ENCODE measurements at places on chromosomes 13 and 19.

GRCh38 chr19:42032431-42032830, 37.6 kb downstream of the GRIK5 start:
- DNase-seq = no peak

GRCh38 chr13:38900188-38900587, 90.4 kb downstream of the STOML3 start:
- no peak for DNase-seq

GRCh38 chr19:28456708-28457320, 756.1 kb downstream of the UQCRFS1 start:
- no peak for DNase-seq

- DNase-seq = no peak
Observed at GRCh38 chr13:99827011-99827772, 144.4 kb downstream of the ZIC5 start.

- DNase-seq = no peak
Observed at GRCh38 chr19:43471091-43471490, 5.7 kb upstream of the LYPD3 start.

DNA sequence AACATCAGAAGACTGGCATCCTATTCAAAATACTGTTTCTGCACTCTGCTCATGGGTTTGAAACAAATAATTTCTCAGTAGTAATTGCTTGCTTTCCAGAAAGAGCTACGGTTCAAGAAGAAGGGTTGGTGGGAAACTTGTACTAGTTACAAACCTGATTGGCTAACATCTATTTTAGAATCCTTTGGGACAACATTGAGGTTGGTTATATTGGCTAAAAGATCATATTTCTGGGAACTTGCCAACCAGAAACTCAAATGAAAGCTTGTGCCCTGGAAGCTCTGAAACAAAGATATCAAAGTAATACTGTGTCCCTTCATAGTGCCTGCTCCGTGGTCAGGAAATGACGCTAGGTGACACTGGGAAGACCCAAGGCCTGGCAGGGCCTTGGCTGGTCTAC, 141.7 kb downstream of the LACC1 start:
- no peak for DNase-seq

DNA sequence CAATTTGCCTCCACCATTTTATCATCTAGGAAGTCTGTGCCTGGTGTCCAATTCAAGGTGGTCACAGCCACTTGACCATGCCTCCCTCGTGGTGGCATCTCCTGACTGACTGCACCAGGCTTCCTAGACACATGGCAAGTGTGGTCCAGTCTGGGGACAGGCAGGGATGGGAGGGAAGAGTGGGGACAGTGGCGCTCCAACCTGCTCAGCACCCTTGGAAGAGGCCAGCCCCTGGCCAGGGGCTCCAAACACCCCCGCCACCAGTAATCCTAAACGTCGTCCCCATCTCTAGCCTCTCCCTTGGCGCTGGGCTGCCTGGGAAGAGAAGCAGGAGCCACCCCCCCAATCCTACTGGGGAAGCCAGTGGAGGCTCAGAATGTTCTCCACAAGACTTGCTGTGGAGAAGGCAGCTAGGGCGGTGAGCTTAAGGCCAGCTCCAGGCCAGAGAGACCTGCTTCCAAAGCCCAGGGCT, 2.7 kb downstream of the RPL36 start:
- no peak for DNase-seq

- DNase-seq = peak; percentile 51
Observed at GRCh38 chr13:50006426-50007135, 8.7 kb upstream of the KCNRG start.

DNA sequence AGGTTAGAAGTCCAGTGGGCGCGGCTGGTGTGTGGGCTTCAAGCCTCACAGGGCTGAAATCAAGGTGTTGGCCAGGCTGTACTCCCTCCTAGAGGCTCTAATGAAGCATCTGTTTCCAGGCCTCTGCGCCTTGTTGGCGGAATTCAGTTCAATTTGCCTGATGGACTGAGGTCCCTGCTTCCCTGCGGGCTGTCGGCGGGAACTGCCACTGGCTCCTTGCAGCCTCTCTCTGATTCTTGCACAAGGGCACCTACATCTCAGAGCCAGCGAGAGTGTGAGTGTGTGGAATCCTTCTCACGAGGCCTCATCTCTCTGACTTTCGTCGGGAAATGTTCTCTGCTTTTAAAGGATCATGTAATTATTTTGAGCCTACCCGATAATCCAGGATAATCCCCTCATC, 128.6 kb downstream of the DLEU7 start:
- DNase-seq = no peak

GRCh38 chr13:60137911-60138560, 25.7 kb downstream of the DIAPH3 start:
- DNase-seq = no peak

DNA sequence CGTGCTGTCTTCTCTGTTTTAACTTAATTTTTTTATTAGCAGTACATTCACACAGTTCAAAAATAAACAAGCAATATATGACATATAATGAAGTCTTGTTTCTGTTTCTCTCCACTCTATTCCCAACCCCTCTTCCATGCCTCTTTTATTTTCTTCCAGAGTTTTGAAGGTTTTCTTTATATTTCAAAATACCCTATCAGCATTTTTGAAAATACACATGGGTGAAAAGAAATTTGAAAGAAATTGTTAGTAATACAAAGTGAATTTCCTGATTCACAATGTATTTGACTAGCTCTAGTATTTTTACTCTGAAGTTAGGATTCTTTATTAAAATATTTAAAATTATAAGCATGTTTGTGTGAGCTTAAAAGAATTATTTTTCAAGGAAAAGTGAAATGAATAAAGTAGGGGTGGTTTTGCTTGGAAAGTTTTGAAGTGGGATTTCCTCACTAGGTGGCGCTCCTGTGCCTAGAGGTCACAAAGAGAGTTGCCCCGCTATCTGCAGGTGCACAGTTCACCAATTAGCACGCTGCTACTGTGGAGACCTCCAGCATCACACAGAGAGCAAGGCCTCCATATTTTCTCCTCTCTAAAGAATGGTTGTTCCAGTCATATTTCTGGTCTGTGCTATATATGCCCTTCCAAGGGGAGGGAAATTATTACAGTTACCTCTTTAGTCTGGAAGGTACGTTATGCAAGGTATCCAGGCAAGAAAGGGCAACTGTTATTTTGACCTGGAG, 37.6 kb downstream of the SOX21 start:
- peak; percentile 52 for DNase-seq

- no peak for DNase-seq
Observed at GRCh38 chr13:25280396-25280795, 6.9 kb downstream of the MTMR6 start.

- no peak for DNase-seq
Observed at GRCh38 chr19:35715981-35716800, 1.6 kb upstream of the KMT2B start.

DNA sequence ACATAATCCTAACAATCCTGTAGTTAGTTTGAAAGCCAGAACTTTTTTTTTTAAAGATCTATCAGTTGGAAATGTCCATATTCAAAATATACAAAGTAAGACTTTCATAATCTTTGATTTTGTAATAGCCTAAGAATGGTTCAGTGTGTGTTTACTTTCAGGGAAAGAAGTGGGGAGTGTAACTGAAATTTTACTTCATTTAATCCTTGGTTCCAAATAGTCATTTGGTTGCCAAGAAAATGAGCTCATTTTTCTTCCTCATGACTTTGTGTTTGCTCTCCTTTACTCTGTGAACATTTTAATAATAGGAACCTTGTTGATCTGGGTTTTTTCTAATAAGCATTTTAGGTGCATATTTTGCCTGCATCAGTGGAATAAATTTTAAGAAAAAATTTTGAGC, 278.8 kb downstream of the SLITRK6 start:
- peak; percentile 45 for DNase-seq

DNA sequence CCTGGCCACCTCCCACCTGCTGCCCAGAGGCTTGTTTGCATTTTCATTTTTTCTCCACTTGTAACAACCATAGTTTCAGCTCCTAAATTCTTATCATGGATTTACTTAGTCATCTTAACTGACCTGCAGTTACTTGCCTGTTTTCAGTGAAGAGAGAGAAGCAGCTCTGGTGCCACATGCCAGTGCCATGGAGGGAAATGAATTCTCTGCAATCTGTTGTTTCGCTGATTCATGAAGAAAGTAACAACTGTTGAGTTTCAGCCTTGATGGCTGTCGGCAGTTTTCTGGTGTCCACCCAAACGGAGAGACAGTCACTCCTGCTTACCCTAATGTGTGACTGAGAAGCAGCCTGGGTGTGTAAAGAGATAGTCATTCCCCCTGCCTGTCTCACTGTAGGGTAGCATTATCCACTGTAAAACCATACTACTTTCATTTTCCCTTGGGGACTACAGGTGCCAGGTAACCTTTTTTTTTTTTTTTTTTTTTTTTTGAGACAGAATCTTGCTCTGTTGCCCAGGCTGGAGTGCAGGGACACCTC, 116.1 kb downstream of the DNAJC3 start:
- no peak for DNase-seq

GRCh38 chr19:43430976-43431375, 16.3 kb downstream of the TEX101 start:
- DNase-seq = no peak

DNA sequence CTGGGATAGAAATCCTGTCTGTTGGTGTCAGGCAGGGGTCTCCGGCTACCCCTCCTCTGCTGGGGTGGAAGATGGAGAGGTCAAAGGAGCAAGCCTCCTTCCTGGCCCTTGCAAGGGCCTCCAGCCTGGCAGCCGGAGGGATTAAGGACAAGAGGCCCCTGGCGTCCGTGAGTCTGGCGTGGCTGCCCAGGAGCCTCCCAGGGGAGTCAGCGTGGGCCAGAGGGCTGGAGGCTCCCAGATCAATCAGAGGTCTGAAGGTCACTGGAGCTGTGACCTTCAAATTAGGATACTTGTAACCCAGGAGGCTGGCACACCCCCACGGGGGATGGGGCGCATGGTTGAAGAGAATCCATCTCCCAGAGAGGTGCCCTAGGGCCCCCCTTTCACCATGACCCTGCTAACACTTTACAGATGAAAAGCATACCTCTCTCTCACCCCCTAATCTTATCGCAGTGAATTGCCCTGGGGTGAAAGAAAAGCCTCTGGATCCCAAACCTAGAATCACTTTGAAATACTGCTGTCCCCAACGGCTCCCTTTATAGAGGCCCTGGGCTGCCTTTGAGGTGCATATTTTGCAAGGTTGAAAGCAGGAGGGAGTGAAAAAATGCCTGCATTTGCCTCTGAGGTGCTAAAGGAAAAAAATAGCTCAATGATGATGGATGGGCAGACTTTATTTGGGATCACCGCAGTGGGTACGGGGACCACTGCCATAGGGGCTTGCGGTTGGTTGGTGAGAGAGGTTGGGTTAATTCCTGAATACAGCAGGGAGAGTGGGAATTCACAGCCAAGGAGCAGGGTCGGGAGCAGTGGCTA, 44.9 kb upstream of the PEG3 start:
- no peak for DNase-seq

GRCh38 chr19:38880882-38881609, 3.0 kb upstream of the RINL start:
- DNase-seq = no peak

DNA sequence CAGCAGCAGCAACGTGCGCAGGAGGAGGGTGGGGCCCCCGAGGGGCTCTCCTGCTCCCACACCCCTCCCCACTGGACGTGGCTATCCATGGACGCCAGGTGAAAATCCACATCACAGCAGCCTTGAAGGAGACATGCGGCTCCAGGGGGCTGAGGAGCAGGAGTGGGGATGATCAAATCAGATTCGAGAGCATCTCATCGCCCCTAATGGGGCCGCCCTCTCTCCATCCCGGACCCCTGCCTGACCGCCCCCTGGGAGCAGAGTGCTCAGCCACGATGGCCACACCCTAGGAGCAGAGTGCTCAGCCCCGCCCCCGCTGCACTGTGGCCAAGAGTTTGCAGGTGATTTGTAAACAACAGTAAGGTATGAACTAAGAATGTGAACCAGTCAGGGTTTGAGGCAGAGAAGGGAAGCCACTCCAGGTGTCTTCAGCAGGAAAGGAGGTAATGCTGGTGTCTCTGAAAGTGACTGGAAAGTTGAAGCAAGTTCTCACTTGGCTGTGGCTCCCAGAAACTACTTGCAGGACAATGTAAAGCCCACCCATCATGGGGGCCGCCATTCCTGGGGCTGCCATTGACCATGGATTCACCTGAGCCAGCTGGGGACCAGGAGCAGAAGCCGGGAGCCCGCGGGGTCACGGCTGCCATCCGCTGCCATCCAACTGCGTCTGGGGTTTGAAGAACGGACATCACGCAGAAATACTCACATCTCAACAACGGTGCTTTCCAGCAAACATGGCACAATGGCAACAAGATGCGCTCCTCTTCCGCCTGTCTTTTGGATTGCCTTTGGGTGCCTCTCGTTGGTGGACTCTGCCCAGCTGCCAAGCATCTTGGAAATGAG, 71.8 kb downstream of the SPACA7 start:
- no peak for DNase-seq

DNA sequence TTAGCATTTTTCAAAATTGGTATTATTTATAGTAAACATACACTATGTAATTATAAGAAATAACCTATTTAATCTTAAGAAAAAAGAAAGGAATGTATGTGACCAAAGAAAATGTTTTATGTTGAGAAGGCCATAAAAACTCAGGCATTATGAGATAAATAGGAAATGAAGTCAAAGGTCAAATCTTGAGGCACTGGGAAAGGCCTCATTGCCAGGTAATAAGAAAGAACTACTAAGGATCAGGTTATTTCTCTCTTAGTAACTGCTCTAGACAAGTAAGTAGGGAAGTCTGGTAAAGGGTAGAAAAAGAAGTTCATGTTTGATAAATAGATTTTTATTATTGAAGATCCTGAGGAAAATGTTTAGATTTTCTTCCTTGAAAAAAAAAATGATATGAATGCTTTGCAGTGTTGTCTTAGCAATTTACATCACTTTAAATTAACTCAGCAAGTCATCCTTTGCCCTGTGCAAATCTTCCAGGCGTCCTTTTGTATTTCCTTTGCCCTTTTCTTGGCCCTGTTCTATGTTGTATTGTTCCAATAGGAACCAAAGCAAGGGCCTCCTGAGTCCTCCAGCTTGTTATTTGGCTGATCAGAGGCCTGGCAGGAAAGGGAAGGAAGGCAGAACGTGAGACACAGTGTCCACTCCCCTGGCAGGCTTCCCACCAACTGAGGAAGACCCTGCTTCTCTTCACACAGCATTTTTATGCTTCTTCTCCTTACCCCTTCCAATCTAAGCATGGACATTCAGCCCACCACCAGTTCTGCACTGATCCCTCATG, 260.4 kb upstream of the MIR17HG start:
- no peak for DNase-seq

GRCh38 chr13:100895651-100896050, 221.1 kb upstream of the TMTC4 start:
- peak; percentile 23 for DNase-seq

DNA sequence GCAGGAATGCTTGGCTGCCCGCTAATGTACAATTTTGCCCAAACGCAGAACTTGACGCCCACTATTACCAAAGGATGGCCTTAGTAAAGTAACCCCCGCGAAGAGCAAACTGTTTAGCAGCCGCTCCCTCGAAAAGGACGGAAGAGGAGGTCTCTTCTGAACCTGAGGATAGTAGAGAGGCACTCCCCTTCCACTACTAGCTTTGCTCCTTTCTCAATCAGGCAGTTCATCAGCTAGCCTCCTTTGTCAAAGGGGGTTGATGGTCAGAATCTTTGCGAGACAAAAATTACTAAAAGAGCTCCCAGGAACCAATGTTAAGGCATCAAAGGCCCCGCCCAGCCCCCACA, 534 bp downstream of the CAB39L start:
- DNase-seq = peak; percentile 43

- no peak for DNase-seq
Observed at GRCh38 chr19:16821081-16821480, 8.1 kb upstream of the SIN3B start.

- no peak for DNase-seq
Observed at GRCh38 chr19:674282-675151, 1.7 kb upstream of the FSTL3 start.

All from fibroblast of mammary gland (primary cell).